CD4-positive, alpha-beta T cell treated with Interleukin-2 at 100 ng/mL for 4 hours (primary cell): ENCODE measurements at places on chromosomes 13 and 19.

- DNase-seq: no peak
Observed at GRCh38 chr19:46890423-46891170, 29.8 kb downstream of the ARHGAP35 start.

- DNase-seq: no peak
Observed at GRCh38 chr13:45542878-45543277, 72.7 kb downstream of the ERICH6B start.

GRCh38 chr19:34712395-34713261 lies 21.4 kb upstream of the ZNF181 start:
- peak; percentile 81 for DNase-seq

DNA sequence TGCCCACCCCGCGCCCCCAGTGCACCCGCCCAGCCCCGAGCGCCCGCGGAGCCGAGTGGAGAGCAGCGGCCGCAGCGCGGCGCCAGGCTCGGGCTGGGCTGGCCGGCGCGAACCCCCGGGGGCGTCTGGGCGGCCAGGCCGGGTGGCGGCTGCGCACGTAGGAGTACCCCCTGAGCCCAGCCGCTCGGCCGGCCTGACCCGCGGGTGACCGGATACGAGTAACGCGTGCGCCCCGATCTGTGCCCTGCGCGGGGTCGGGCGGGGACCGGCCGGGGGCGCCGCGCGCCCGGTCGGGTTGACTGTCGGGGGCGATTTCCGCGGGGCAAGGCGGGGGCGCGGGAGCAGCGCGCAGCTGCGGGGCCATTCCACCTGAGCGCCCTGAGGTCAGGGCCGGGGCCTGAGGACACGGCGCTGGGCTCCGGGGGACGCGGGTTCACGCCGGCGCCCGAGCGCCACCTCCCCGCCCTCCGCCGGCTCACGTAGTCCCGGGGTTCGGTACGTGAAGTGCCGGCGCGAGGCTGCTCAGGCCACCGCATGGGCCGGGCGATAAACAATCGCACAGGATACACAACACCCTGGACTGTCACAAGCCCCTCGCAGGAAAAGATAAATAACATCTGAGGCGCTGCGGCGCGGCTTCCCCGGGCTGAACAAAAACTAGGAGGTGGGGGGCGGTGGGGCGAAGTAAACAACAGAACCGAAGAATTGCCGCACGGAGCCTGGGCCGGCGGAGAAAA lies 37.6 kb upstream of the FLT1 start:
- no peak for DNase-seq

DNA sequence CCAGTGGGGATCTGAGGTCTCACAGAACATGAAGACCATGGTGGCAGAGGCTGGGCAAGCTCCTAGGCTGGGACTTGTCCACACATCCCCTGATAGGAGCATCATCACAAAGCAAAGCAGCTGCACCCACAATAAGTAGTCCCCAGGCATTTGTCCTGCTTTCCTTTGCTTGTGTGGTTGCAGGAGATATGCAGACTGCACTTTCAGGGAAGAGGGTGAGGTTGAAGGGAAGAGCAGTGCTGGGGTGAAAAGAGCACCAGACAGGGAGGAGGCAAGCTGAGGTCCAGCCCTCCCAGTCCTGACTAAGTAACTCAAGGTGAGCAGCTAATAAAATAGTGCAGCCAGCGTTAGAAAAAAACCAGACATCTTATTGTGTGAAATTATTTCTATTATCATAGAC lies 383.6 kb downstream of the UQCRFS1 start:
- no peak for DNase-seq

- no peak for DNase-seq
Observed at GRCh38 chr13:110540871-110541525, 20.5 kb downstream of the RAB20 start.

GRCh38 chr13:99087954-99088491 lies 110.2 kb upstream of the DOCK9 start:
- DNase-seq: peak; percentile 55
